ENCODE measurements at places on chromosomes 5 and 9. TPM values are rescaled to one million over a fixed set of nuclear protein-coding genes. Genes with fewer than 3 reads are reported as not detected.

The SPINK7 gene
- polyA plus RNA-seq, result not detected

The SYNPO gene
- polyA plus RNA-seq, result 0.25 TPM

The SNCAIP gene
- 4.6 TPM for polyA plus RNA-seq

The SHC3 gene
- polyA plus RNA-seq, result 0.06 TPM

The DNAJC18 gene
- polyA plus RNA-seq, result 11.1 TPM

The CCL27 gene
- 0.66 TPM for polyA plus RNA-seq

The CARD9 gene
- not detected for polyA plus RNA-seq

The GKAP1 gene
- 12.4 TPM for polyA plus RNA-seq

The HTR1A gene
- not detected for polyA plus RNA-seq

The SLC35A4 gene
- 9.9 TPM for polyA plus RNA-seq

The BRD9 gene
- polyA plus RNA-seq, result 11.2 TPM

The ZCCHC7 gene
- 16.6 TPM for polyA plus RNA-seq

The NPR3 gene
- polyA plus RNA-seq, result not detected

The ANKRD34B gene
- polyA plus RNA-seq, result not detected

The PCDHGB1 gene
- not detected for polyA plus RNA-seq

The FOXD4L5 gene
- polyA plus RNA-seq, result not detected

The PRRT1B gene
- polyA plus RNA-seq, result not detected

The SGCD gene
- 4.5 TPM for polyA plus RNA-seq

The SPATA31D4 gene
- not detected for polyA plus RNA-seq

The FREM1 gene
- 1.6 TPM for polyA plus RNA-seq

The CEP72 gene
- 1.7 TPM for polyA plus RNA-seq

The MEF2C gene
- 372 TPM for polyA plus RNA-seq

The TEK gene
- not detected for polyA plus RNA-seq

The SPINK1 gene
- polyA plus RNA-seq, result not detected

The PLAA gene
- polyA plus RNA-seq, result 20.3 TPM

The COL15A1 gene
- not detected for polyA plus RNA-seq

The POLR3G gene
- 6.2 TPM for polyA plus RNA-seq

The SLC6A3 gene
- polyA plus RNA-seq, result not detected

The TMEM267 gene
- 41.0 TPM for polyA plus RNA-seq

The C1QTNF2 gene
- polyA plus RNA-seq, result 2.4 TPM

The SELENOP gene
- 30.3 TPM for polyA plus RNA-seq

The AK8 gene
- polyA plus RNA-seq, result 0.77 TPM

The PCDHB12 gene
- 2.6 TPM for polyA plus RNA-seq

The ADCY2 gene
- polyA plus RNA-seq, result 5.6 TPM

The NR5A1 gene
- polyA plus RNA-seq, result not detected

The FST gene
- polyA plus RNA-seq, result not detected

The CCL28 gene
- not detected for polyA plus RNA-seq

The ATG10 gene
- polyA plus RNA-seq, result 13.0 TPM

The AK6 gene
- 514 TPM for polyA plus RNA-seq

The CKMT2 gene
- polyA plus RNA-seq, result not detected

The PCDHB6 gene
- 1.4 TPM for polyA plus RNA-seq

The FLT4 gene
- not detected for polyA plus RNA-seq

The IFNB1 gene
- not detected for polyA plus RNA-seq

The RABEPK gene
- polyA plus RNA-seq, result 21.6 TPM

The ZDHHC21 gene
- polyA plus RNA-seq, result 16.8 TPM

The GARIN3 gene
- 0.70 TPM for polyA plus RNA-seq

The F2RL2 gene
- not detected for polyA plus RNA-seq

The LECT2 gene
- polyA plus RNA-seq, result not detected

The RANBP3L gene
- polyA plus RNA-seq, result 4.0 TPM

The EXOSC2 gene
- polyA plus RNA-seq, result 15.2 TPM

The RNF183 gene
- polyA plus RNA-seq, result not detected

The IQGAP2 gene
- polyA plus RNA-seq, result 0.44 TPM

Data from Purkinje cell (primary cell).